Type B pancreatic cell (in vitro differentiated cells): ENCODE measurements at places on chromosomes 3 and 15. TPM values are rescaled to one million over a fixed set of nuclear protein-coding genes. Genes with fewer than 3 reads are reported as not detected.

DNA sequence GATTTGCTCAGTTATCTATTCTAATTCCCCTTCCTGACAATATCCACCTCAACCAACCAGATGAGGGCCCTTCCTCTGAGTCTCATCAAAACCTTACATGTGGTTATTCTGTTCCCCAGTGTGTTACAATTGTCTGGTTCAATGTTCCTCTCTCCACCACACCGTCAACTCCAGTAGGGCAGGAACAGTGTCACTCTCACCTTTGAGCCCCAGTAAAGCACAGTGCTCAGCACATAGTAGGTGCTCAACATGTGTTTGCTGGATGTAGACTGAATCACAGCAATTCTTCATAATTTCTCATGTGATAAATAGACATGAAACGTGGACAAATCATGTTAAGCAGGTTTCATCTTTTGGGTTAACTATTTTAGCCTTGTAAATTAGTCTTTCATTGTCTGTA lies 103.0 kb upstream of the EIF1B start:
- no peak for DNase-seq

DNA sequence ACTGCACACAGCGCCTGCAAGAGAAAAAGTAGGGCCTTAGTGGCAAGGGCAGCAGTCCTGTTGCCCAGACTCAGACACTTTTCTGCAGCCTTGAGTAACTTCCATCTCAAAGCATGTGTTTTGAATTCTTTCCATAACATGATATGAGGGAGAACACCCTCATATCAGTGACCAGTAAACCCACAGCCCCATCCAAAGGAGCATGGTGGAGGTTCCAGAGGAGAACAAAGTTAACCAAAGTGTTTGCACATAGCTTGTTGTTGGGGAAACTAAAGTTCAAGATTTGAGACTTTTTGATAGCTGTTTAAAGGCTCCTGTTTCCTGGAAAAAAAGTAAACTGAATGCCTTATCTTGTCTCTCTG lies 74.2 kb downstream of the OCA2 start:
- DNase-seq: no peak

DNA sequence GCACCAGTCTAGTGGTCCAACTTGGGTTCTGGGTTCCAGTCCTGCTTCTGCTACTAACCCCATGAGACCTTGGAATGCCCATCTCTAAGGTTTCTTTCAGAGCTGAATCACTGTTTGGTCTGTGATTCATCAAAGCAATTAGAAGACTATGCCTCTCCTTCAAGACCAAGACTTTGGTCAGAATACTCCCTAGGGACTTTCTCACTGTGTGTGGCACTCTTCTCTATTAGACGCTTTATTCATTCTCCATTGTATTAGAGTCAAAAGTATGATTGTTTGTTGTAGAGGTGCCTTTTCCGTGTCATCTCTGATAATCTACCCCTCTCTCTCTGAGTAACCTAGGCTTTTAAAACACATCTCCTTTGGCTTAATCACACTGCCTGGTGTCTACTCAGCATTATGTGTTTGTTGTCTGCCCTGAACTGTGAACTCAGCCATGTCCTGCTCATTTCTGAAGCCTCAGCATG lies 90.5 kb downstream of the LPP start:
- DNase-seq: no peak

DNA sequence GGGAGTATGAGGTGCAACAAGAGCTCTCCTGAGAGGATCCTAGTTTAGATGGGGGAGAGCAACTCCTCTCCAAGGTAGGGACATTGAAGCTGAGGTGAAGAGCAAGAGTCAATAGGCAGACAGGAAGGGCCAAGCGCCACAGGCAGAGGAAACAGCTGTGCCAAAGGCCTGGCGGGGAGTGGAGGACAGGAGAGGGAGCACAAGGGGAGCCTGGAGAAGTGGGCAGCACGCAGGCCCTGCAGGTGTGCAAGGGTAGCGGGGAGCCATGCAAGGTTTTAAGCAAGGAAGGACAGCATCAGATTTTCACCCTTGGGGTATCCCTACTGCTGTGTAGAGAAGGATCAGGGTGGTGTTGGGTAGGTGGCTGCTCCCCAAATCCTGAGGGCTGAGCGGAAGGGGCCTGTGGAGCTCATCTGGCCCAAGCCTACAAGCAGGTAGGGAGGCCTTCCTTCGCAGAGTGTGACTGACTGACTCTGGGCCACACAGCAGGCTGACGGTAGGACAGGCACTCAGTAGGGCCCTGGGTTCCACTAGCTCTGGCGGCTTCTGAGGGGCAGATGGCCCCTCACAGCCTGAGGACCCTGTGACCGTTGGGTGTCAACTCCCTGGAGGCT lies 13.3 kb downstream of the CHST13 start:
- DNase-seq: no peak

DNA sequence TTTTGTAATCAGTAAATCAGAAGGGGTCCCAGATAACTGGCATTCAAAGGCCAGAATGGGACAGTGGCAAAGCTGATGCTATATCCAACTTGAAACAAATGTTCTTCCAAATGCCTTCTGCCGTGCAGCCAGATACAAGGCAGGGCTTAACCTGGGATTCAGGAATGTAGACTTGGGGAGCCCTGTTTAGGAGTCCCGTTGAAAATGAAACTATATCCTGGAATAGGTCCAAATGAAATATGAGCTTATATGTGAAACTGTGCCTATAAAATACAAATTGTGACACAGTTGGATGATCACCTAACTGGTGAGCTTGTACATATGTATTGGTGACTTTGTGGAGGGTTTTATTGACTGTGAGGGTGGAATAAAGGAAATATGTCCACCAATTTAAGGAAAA lies 28.7 kb downstream of the FRMD4B start:
- DNase-seq: no peak

- DNase-seq: no peak
These were observed 59.7 kb downstream of the PLXNA1 start for GRCh38 chr3:127042634-127043033.

DNA sequence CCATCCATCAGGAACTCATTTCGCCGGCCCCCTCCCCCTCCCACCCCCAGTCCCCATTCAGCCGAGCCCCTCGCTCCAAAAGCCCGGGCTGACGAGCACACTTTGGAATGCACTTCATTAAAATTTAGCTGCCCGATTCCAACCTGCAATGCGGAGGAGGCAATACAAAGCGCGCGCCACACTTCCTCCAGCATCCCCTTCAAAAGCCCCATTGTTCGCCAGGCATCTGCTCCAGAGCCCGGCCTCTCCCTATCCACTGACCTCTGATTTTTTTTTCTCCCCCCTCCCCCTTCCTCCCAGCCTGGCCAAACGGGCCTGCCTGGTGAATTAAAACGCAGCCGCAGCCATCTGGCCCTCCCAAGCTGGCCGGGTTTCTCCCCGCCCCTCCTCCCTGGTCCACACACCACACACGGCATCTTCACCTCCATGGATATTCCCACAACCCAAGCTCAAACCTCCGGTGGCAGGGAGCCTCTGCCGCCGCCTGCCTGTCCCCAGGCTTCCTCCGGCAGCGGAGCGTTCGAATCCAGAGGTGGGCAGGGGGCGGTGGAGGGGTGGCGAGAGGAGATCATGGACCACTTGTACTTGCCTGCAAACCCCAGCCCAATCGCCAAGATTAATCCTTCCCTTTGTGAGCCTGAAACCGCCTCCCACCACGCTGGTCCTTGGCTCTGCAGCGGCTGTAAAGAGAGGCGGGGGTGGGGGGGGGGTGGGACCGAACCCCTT lies 441.3 kb downstream of the MAGI1 start:
- peak; percentile 74 for DNase-seq

DNA sequence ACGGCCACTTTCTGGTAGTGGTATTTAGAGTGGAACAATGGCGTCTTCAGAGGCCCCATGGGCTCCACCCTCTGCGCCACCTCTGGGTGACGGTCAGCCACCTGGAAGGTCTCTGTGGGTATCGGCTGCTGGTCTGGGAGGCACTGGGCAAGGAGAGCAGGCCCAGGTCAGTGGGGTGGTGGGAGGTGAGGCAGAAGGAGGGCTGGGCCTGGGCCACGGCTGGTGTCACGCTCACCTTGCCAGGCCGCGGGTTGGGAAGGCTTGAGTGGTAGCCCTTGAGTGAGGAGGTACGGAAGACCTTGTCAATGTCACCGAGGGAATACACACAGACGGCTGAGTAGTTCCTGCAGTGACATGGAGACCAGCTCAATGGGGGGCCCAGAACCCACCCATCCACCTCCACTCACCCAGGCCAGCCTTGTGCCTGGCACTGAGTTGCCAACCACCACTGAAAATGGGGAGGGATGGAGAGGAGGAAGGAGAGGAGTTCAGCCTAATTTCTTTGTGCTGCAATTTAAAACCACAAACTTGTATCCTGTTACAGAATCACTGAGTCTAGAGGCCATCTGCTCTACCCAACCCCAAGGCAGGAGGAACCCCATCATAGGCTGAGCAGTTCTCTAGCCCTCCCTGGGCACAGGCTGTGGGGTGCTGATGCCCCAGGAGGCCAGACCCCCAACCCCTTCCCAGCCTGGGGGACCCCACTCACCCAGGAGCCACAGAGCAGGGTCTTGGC lies 19.0 kb downstream of the SEMA7A start:
- DNase-seq: no peak

GRCh38 chr3:47512416-47513124 lies 942 bp downstream of the ELP6 start:
- DNase-seq: no peak

GRCh38 chr3:139455855-139456254 lies 20.5 kb downstream of the RBP2 start:
- DNase-seq: no peak

GRCh38 chr3:172224560-172225214 lies 185.3 kb downstream of the FNDC3B start:
- no peak for DNase-seq

- DNase-seq: no peak
These were observed 27.9 kb upstream of the PDE8A start for GRCh38 chr15:84953726-84954125.

- no peak for DNase-seq
These were observed 116.8 kb downstream of the GABRB3 start for GRCh38 chr15:26656080-26656479.

DNA sequence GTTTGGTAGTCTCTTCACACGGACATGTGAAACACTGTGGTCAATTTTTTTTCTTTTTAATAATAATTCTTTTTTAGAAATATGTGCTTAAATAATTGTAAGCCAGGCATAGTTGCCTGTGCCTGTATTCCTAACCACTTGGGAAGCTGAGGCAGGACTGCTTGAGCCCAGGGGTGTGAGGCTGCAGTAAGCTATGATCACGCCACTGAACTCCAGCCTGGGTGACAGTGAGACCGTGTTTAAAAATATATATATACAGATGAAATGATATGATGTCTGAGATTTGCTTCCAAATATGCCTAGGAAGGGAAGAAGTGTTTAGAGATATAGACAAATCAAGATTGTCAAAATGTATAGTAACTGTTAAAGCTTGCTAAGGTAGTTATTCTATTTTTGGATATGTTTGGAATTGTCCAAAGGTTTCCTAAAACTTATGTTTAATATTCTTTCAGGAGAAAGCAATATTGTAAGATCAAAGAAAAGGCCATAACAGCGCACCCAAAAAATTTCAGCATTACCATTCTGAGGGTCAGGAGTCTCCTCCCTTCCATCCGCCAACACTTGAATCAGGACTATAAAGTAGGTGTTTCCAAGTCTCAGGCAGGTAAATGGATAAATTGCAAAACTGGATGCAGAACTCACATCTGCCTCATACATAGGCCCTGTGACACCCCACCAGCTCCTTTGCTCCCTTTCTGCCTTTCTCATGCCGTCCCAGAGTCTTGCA lies 532 bp upstream of the SELENOT start:
- no peak for DNase-seq

GRCh38 chr3:133868758-133869475 lies 26.8 kb downstream of the RAB6B start:
- no peak for DNase-seq

DNA sequence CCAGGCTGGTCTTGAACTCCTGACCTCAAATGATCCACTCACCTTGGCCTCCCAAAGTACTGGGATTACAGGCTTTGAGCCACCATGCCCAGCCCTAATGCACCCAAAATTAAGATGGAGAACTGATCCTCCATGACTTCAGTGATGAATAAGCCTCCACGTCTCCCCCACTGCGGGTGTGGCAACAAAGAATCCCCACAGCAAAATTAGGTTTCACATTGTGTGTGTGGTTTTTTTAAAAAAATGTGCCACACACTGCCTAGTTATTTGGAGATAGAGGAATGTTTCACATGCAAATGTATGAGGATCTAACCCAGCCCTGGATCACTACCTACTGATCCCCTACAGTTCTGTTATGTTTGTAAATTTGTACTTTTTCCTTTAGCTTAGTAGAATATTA lies 17.3 kb downstream of the HDAC11 start:
- DNase-seq: no peak

GRCh38 chr3:124963755-124964154 lies 29.2 kb upstream of the MUC13 start:
- no peak for DNase-seq

DNA sequence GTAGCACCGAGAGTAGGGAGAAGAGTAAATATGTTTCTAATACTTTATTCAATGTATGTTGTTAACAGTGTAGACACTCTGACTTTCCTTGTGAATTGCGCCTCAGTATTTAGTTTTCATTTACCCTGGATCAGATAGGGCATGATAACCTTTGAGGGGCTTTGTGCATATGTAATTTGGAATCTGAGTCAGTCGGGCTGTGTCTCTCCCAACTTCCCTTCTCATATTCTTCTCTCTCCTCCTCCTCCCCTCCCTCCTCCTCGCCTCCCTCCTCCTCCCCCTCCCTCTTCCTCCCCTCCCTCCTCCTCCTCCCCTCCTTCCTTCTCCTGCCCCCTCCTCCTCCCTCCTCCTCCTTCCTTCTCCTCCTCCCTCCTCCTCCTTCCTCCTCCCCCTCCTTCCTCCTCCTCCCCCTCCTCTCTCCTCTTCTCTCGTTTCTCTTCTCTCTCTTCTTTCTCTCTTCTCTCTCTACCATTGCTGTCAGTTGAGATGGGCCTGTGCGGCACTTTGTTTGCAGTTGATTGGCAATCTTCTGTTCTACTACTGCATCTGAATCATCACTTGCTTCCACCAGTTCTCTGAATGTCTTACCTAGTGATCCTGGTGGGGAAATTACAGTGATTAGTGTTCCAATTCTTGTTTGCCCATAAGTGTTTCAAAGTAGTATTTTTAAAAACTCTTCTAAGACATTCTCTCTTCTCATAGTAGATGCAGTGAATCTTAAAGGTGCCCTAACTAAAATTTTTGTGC lies 162.3 kb downstream of the PGPEP1L start:
- DNase-seq: no peak

GRCh38 chr3:151814588-151814987 lies 672 bp downstream of the AADAC start:
- DNase-seq: no peak

GRCh38 chr15:90192961-90193786 lies 8.0 kb upstream of the SEMA4B start:
- DNase-seq: no peak

GRCh38 chr15:60135961-60136360 lies 131.8 kb downstream of the FOXB1 start:
- DNase-seq: no peak

- no peak for DNase-seq
These were observed 326.3 kb upstream of the NR2E3 start for GRCh38 chr15:71484080-71484479.

- no peak for DNase-seq
These were observed 293.9 kb downstream of the CADM2 start for GRCh38 chr3:85252686-85253085.

Gene CD96
- not detected in 2 replicates for total RNA-seq

Gene CD200
- total RNA-seq: 11.9 and 20.1 TPM in 2 replicates

Gene BHLHE40
- 13.6 and 40.5 TPM in 2 replicates for total RNA-seq

Gene RYR3
- total RNA-seq: 2.2 and 2.9 TPM in 2 replicates

Gene CTXN2
- not detected in 2 replicates for total RNA-seq
